NCI-H774 (cell line): ENCODE measurements at places on chromosomes 5 and 9.

DNA sequence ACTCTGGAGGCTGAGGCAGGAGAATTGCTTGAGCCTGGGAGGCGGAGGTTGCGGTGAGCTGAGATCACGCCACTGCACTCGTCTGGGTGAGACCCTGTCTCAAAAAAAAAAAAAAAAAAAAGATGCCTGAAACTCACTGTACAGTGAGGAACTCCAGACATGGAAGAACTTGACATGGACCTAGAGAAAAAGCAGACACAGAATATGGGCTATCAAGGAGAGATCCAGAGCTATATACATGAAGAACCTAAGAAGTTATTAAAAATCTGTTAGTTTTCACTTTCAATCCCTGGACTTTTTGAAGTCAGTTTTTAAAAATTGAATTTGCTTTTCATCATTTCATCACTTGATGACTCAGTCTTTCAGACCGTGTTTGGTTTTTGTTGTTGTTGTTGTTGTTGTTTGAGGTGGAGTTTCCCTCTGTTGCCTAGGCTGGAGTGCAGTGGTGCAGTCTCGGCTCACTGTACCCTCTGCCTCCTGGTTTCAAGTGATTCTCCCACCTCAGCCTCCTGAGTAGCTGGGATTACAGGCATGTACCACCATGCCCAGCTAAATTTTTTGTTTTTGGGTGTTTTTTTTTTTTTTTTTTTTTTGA lies 20.3 kb downstream of the PAIP2 start:
- DNase-seq: no peak

- peak; percentile 25 for DNase-seq
Measured at GRCh38 chr9:106755736-106756135, 107.2 kb upstream of the ZNF462 start.

DNA sequence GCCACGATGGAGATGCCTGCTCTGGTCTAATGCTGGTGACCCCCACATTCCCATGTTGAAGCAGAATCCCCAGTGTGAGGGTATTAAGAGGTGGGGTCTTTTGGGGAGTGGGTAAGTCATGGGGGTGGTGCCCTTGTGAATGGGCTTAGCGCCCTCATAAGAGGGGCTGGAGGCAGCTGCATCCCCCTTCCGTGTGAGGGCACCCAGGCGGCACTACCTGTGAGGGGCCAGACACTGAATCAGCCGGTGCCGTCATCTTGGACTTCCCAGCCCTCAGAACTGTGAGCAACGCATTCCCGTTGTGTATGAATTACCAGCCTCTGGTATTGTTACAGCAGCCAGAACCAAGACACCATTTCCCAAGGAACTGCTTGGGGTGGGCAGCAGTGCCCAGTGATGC lies 27.0 kb upstream of the RNF130 start:
- no peak for DNase-seq

DNA sequence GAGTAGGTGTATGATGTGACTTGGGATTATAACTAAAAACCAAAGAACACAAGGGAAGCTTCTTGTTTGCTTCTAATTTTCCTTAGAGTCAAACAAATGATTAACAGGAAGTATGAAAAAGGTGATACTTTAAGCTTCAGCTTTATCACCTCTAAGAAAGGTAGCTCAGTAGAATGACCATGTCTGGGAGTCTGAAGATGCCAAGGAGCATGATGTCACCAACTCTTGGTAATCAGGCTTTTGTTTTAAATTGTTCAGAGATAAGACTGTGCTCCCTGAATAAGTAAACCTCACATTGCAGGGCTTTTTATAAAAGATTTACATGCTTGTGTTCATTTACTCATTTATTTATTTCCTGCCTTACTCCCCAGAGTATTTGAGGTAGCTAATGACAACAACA lies 169.9 kb downstream of the FER start:
- no peak for DNase-seq

- DNase-seq: no peak
Measured at GRCh38 chr9:16830806-16831205, 39.7 kb downstream of the BNC2 start.

DNA sequence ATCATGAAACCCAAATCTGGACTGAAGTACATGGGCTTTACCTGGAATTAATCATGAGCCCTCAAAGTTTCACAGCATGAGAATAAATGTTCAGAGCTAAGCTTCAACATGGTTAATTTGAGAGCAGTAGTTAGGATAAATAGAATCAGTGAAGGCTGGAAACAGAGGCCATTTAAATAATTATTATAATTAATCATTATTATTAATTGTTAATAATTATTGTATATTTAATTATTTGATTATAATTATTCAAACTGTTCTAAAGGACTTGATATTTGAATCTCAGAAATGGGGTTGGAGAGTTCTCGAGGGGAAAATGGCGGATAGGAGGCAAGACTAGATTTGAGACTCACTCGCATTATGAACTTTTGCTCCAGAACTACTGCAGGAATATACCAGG lies 119.6 kb upstream of the ITGA1 start:
- DNase-seq: no peak

GRCh38 chr5:24188216-24188925 lies 456.4 kb downstream of the CDH10 start:
- DNase-seq: no peak

DNA sequence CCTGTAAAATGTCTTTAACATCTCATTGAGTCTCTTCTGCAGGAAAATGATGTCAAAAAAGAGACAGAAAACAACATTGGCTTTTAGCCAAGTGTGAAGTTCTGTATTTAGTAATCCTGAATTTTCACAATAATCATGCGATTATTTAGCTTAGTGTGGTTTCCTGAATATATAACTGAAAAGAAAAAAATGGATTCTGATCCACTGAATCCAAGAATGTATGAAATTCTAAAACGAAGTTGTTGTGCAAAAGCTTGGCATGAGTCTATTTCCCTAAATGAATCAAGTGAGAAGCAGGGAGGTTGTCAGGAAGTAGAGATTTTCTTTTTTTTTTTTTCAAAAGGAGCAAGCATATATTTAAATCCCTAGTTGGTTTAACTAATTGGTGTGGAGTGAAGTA lies 145.9 kb upstream of the CDH6 start:
- no peak for DNase-seq

DNA sequence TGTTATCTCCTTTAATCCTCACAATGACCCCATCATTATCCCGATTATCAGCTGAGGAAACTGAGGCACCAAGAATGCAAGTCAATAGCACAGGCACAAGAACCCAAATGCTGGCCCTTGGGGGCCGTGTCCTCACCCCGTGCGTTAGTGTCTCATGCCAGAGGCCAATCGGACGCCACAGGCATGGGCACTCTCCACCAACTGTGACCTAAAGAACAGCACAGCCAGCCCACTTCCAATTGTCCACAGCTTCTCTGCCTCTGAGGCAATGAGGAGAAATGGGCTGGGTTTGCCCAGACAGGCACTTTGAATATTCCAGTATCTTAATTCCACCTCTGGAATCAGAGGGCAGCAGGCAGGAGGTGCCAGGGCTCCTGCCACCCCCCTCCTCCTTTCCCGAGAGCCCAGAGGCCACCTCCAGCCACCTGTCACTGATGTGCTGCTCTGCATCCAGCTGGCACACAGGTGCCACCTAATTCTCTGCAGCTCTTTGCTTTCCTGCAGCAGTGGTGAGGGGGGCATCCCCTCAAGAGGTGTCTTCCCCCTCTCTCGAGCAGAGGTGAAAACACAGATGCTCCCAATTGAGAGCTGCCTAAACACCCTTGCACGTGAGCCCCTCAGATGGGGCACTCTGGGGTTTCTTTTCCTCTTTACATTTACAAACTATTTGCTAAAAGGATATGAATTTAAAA lies 107.5 kb downstream of the ROR2 start:
- no peak for DNase-seq

DNA sequence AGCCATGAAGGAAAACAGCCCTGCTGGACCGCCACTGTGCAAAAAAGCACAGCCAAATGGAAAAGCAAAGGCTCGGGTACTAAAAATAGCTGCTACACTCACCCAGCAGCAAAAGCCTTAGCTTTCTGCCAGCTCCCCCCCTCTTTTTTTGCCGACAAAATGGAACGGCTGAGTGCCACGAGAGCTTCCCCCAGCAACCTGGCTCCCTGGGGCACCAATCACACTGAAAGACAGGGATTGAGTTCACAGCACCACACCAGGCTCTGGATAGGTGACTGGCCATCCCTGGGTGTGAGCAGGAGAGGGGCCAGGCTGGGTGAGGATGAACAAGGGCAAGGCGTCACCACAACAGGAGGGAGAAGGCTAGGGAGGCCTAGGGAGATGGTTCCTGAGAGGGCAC lies 66.7 kb downstream of the SIL1 start:
- peak; percentile 39 for DNase-seq

DNA sequence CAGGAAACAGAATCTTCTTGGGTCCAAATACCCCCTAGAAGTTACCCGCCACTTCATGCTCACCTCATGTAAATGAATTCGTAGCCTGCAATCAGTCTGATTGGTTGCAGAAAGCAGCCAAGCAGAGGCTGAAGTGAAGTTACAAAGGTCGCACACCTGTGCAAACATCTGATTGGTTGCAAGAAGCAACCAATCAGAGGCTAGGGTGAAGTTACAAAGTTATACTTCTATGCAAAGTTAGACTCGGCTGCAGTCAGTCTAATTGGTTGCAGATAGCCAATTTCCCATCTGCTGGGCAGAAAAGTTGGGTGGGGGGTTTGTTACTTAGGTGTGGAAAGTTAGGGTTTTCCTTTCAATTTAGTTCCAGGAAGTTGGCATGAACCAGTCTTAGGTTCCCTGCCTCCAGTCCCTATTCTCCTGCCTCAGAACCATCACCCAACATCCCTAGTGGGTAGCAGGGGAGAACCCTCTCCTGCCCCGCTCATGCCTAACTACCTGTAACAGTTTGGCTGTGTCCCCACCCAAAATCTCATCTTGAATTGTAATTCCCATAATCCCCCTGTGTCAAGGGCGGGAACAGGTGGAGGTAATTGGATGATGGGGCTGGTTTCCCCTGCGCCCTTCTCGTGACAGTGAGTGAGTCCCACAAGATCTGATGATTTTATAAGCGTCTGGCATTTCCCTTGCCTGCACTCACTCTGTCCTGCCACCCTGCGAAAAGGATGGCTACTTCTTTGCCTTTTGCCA lies 1.2 kb upstream of the RUSC2 start:
- peak; percentile 4 for DNase-seq

- DNase-seq: peak; percentile 35
Measured at GRCh38 chr9:101443364-101443771, 7.8 kb upstream of the ALDOB start.

- no peak for DNase-seq
Measured at GRCh38 chr9:107174441-107174840, 108.6 kb upstream of the RAD23B start.

DNA sequence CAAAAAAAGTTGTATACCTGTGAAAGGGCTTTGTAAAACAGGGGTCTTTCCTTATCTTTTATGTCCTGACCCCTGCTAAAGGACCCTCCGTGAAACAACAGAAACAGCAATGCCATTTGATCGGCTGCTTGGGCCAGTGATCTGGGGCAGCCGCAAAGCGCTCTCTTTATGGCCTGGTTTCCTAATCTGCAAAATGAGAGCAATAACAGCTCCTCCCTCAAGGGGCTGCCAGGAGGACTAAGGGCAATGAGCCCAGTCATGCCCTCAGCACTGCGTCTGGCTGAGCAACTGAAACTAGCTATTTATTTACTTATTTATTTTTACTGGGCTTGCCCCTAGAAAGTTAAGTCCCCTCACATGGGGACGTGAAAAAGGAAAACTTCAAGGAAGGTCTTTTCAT lies 18.3 kb downstream of the CMBL start:
- DNase-seq: peak; percentile 46

- DNase-seq: no peak
Measured at GRCh38 chr9:121651008-121651294, 483 bp upstream of the DAB2IP start.

GRCh38 chr9:72633966-72634365 lies 112.6 kb downstream of the TMC1 start:
- no peak for DNase-seq

GRCh38 chr5:109561447-109561846 lies 128.3 kb upstream of the MAN2A1 start:
- no peak for DNase-seq

DNA sequence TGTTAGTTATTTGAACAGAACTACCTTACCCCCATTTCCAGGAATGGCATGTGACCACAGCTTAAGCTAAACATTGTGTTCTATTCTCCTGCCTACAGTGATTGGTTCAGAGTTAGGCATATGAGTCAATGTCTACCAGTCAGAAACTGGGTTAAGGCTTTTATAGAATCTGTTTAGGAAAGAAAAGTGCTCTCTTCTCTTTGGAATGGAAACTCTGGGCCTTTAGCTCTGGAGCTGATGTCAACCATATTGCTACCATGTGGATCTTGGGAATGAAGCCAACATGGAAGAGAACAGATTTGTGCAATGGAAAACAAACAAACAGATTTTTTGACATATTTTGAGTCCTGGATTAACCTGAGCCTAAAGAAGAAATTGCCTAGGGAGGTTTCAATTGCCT lies 488.9 kb upstream of the TNC start:
- no peak for DNase-seq

DNA sequence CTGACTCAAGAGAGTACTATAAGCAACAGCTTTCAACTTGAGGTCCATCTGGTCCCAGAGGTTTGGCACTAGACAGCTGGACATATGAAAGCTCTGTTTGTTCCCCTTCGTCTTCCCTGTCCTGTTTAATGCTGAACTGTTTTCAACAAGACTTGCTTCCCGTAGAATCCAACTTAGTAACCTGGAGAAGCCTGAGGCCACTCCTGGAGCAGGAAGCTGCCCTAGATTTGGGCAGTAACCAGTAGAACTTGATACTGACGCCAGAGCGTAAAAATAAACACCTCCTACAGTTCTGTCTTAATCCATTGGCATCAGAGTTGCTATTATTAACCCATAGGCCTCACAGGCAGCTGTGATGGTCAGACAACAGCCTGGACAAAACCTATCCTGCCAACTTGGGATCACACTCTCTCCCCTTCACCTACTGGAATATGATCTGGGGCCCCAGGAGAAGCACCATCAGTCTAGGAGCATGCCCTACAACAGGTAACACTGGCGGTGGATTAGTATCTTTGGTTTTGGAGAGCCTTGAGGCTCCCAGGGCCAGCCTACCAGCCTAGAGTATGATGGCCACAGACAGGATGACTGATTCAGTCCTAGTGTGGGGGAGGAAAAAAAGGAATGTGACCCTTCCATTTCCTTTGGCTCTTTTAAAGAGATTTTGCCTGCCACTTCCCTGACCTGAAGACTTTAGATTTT lies 29.2 kb downstream of the RUSC2 start:
- no peak for DNase-seq

GRCh38 chr5:157335534-157336422 lies 69.9 kb downstream of the CYFIP2 start:
- DNase-seq: no peak

DNA sequence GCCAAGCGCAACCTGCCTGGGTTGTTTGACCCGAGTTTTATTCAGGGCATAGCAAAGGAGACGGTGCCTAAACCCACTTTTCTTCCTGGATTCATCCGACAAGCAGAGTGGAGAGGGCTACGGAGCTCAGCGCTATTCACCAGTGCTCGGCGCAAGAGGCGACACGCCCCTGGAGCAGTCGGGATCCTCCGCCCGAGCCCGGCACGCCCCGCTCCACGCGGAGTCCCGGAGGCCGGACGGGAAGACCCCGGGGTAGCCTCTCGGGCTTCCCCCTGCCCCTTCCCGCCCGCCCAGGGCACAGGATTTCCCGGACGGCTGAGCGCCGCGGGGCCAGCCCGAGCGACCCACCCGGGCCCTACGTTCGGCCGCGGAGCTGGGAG lies 427 bp downstream of the SERINC5 start:
- no peak for DNase-seq
